WTC11 (cell line): ENCODE measurements at places on chromosomes 4 and X. TPM values are rescaled to one million over a fixed set of nuclear protein-coding genes. Genes with fewer than 3 reads are reported as not detected.

Gene BMP3
- 0.53 to 0.55 TPM (median 0.55 TPM) in 3 replicates for total RNA-seq

Gene POLN
- total RNA-seq = 2.5 to 3.5 TPM (median 2.8 TPM) in 3 replicates

Gene ZMAT1
- 3.0 to 3.7 TPM (median 3.5 TPM) in 3 replicates for total RNA-seq

Gene LUZP4
- not detected in 3 replicates for total RNA-seq

Gene GLRA3
- total RNA-seq = 0.07 to 0.15 TPM (median 0.11 TPM) in 3 replicates

Gene EOLA1
- total RNA-seq = 5.4 to 7.7 TPM (median 6.1 TPM) in 3 replicates

Gene SNCA
- 14.6 to 16.1 TPM (median 15.0 TPM) in 3 replicates for total RNA-seq

Gene NUDT10
- 17.7 to 22.2 TPM (median 18.1 TPM) in 3 replicates for total RNA-seq

Gene GPAT3
- 1.3 to 1.6 TPM (median 1.6 TPM) in 3 replicates for total RNA-seq

Gene ARMCX1
- total RNA-seq = 23.6 to 27.4 TPM (median 23.7 TPM) in 3 replicates

Gene DTHD1
- total RNA-seq = not detected in 3 replicates

Gene DCAF12L2
- 0.52 to 0.73 TPM (median 0.57 TPM) in 3 replicates for total RNA-seq

Gene AFM
- not detected in 3 replicates for total RNA-seq

Gene RAB39B
- total RNA-seq = 6.9 to 8.0 TPM (median 7.2 TPM) in 3 replicates

Gene STOX2
- total RNA-seq = 23.1 to 31.6 TPM (median 24.9 TPM) in 3 replicates

Gene DAPP1
- 0.07 TPM in 1 of 3 replicates, not detected in the others for total RNA-seq

Gene IL1RAPL1
- 0.09 to 0.16 TPM (median 0.13 TPM) in 3 replicates for total RNA-seq

Gene FATE1
- not detected in 3 replicates for total RNA-seq

Gene ITGB1BP2
- total RNA-seq = 5.8 to 6.8 TPM (median 6.1 TPM) in 3 replicates

Gene CSN1S1
- not detected in 3 replicates for total RNA-seq

Gene SPP1
- total RNA-seq = 24.5 to 56.6 TPM (median 31.8 TPM) in 3 replicates

Gene HSFX2
- total RNA-seq = 0.37 TPM in 1 of 3 replicates, not detected in the others

Gene EMCN
- total RNA-seq = not detected in 3 replicates

Gene KCTD8
- 3.5 to 3.8 TPM (median 3.6 TPM) in 3 replicates for total RNA-seq

Gene OPRPN
- not detected in 3 replicates for total RNA-seq

Gene JADE3
- 14.6 to 19.2 TPM (median 16.8 TPM) in 3 replicates for total RNA-seq

Gene SLIT2
- total RNA-seq = 6.8 to 15.3 TPM (median 13.5 TPM) in 3 replicates

Gene SYP
- 4.8 to 7.0 TPM (median 5.3 TPM) in 3 replicates for total RNA-seq

Gene ITM2A
- 39.7 to 43.4 TPM (median 43.4 TPM) in 3 replicates for total RNA-seq

Gene ABCG2
- total RNA-seq = 2.1 to 3.8 TPM (median 3.4 TPM) in 3 replicates

Gene OPN1LW
- total RNA-seq = not detected in 3 replicates

Gene FOXR2
- total RNA-seq = not detected in 3 replicates

Gene MAGEA11
- not detected in 3 replicates for total RNA-seq

Gene ARX
- 0.07 TPM in 1 of 3 replicates, not detected in the others for total RNA-seq

Gene FAM114A1
- total RNA-seq = 13.8 to 17.6 TPM (median 15.7 TPM) in 3 replicates

Gene SCML2
- 12.8 to 14.2 TPM (median 12.9 TPM) in 3 replicates for total RNA-seq

Gene CENPU
- 52.9 to 60.5 TPM (median 53.4 TPM) in 3 replicates for total RNA-seq

Gene MAOB
- total RNA-seq = 0.74 to 1.5 TPM (median 1.3 TPM) in 3 replicates

Gene EVC2
- total RNA-seq = 4.8 to 6.3 TPM (median 5.8 TPM) in 3 replicates

Gene CLNK
- not detected in 3 replicates for total RNA-seq

Gene DOCK11
- 12.5 to 13.4 TPM (median 13.1 TPM) in 3 replicates for total RNA-seq

Gene TEX13C
- 0.18 to 0.26 TPM (median 0.25 TPM) in 3 replicates for total RNA-seq

Gene PWWP3B
- 0.52 to 1.5 TPM (median 1.4 TPM) in 3 replicates for total RNA-seq

Gene IRS4
- total RNA-seq = 10.5 to 11.4 TPM (median 11.0 TPM) in 3 replicates

Gene P2RY4
- 0.11 to 0.16 TPM in 2 of 3 replicates, not detected in the other for total RNA-seq

Gene TREX2
- total RNA-seq = 0.78 to 1.5 TPM (median 1.0 TPM) in 3 replicates

Gene AMTN
- not detected in 3 replicates for total RNA-seq

Gene HTRA3
- total RNA-seq = 2.3 to 5.5 TPM (median 4.8 TPM) in 3 replicates

Gene LRRC66
- total RNA-seq = 0.07 to 0.16 TPM in 2 of 3 replicates, not detected in the other

Gene HSFX4
- total RNA-seq = not detected in 3 replicates

Gene LEF1
- total RNA-seq = 1.2 to 1.6 TPM (median 1.3 TPM) in 3 replicates

Gene DDX53
- total RNA-seq = not detected in 3 replicates

Gene HELQ
- 10.1 to 12.9 TPM (median 12.4 TPM) in 3 replicates for total RNA-seq
